Stimulated activated CD8-positive, alpha-beta memory T cell treated with anti-CD3 and anti-CD28 coated beads, Interleukin-4, amount 100 ng/mL, for 1 hour (primary cell): ENCODE measurements at places on chromosomes 12 and 14.

- DNase-seq, result no peak
Observed at GRCh38 chr14:102500713-102501112, 8.9 kb downstream of the ANKRD9 start.

GRCh38 chr14:101231828-101232227 lies 328.3 kb upstream of the RTL1 start:
- no peak for DNase-seq

- no peak for DNase-seq
Observed at GRCh38 chr14:54121466-54122027, 164.9 kb upstream of the BMP4 start.

DNA sequence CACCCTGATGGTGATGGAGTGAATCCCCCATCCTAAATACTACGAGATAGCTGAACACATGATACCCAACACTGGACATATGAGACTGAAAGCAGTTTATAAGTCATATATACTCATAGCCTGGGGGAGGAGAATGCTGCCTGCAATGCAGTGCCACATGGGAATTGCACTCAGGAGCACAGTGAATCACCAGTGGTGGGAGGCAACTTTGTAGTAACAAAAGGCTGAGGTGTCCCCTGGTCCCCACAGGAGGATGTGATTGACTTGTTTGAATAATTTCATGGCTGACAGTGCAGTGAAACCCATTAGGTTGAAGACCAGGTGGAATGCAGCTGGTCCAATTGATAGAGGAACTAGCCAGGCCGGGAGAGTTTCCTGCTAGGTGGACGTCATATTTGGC lies 20.2 kb downstream of the CCDC38 start:
- no peak for DNase-seq

- DNase-seq, result no peak
Observed at GRCh38 chr14:102571043-102571442, 21.4 kb upstream of the RCOR1 start.

DNA sequence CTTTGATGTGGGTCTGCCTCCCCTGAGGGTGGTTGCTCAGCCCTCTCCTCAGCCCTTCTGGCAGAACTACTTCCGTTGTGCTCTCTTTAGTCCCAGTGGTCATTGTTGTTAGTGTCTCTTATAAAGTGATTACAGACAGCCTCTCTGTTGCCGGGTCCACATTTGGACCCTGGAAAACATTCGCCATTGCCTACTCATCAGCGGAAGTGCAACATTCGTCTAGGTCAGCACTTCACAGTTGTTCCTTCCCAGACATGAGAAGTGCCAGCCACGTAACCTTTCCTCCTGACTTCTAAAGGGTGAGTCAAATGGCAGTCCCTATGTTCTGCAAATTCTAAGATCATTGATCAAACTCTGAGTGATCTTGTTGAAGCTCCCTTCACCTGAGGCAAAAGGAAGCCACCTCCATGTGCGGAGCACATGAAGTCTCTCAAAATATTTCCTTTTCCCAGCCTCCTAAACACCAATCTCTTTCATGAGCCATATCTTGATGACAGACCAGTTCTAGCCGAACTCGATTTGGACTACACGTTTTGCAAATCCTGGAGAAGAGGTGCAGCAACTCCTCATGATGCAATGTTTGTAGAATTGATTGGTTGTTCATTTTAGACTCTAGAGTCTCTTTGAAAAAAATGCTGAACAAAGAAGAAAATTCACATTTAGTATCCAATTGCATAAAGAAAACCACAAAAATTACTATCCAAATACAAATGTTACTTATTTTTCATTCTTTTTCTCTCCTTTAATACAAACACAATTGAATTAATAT lies 163.8 kb downstream of the RPL10L start:
- no peak for DNase-seq

- no peak for DNase-seq
Observed at GRCh38 chr14:44339862-44340261, 167.2 kb downstream of the FSCB start.
